ENCODE measurements at places on chromosomes 1 and 21.

DNA sequence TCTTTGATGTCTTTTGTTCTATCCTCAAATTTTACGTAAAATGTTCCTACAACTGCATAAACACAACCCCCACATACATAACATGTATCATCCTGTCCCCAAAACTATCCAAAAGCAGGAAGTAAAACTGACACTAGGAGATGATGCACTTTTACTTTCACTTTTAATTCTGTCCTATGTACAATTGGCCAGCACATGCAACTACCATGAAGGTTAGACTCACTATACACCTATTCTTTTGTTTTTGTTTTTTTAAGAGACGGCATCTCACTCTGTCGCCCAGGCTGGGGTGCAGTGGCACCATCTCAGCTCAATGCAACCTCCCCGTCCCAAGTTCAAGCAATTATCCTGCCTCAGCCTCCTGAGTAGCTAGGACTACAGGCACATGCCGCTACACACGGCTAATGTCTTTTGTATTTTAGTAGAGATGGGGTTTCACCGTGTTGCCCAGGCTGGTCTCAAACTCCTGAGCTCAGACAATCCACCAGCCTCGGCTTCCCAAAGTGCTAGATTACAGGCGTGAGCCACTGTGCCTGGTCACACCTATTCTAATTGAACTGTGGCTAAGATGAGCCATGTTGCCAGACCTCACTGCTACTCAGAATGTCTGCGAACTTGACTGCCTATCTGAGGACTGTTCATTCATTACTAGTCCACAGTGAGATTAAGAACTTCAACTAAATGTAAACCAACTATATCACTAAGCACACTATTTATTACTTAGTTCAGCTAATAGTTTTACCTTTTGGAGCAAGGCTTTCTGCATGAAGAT lies 48.0 kb downstream of the TOR3A start:
- DNase-seq: no peak

GRCh38 chr1:91273875-91274274 lies 130.8 kb downstream of the HFM1 start:
- no peak for DNase-seq

GRCh38 chr1:21254335-21254951 lies 35.8 kb downstream of the ECE1 start:
- DNase-seq: peak; percentile 27

DNA sequence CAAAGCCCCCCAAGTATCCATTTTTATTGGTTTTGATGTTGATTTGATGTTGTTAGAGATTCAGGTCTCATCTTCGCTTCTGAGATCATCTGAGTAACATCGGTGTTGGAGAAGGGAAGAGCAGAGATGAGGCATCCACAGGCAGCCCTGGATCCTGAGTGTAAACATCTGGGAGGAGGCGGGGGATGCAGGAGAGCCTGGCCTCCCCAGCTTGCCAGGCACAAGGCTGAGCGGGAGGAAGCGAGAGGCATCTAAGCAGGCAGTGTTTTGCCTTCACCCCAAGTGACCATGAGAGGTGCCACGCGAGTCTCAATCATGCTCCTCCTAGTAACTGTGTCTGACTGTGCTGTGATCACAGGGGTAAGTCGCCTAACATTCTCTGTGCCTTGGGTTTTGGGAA lies at the start of gene PROK1:
Gene PROK1 (plus strand): TSS at position 221 of the 400 bp plus-strand sequence. CDS start 68 bp downstream, at position 289.
- DNase-seq: no peak

DNA sequence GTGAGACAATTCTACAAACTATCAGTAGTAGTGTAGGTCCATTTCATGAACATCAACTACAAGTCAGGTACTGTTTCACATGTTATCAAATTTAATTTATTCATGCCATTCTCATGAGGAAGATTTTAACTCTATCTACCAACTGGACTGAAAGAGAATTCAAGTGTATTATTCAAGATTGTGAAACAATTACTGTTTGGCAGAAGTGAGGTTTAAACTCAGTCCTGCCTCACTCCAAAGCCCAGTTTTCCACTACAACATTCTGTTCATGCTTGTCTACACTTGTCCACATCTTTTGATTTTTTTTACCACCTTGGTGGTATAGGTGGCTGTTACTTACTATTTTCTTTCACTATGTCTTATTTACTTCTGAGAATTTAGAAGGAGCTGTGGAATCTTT lies 272.9 kb downstream of the TGFB2 start:
- no peak for DNase-seq

DNA sequence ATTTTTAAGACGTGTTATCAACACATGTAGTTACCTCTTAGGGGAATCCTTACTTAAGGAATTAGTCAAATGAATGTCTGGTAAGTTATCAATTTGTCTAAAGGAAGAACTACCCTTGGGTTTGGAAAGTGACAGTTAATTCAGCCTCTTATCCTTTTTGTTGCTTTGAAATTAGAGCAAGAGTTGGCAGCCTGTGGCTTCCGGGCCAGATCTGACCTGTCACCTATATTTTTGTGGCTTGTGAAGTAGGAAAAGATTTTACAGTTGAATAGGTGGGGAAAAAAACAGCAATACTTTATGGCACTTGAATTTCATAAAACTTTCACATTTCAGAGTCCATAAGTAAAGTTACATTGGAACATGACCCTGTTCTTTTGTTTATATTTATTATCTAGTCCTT lies 5.5 kb downstream of the MRPS6 start:
- no peak for DNase-seq

GRCh38 chr1:25343872-25344271 lies 5.7 kb downstream of the TMEM50A start:
- DNase-seq: no peak

GRCh38 chr1:203369666-203370065 lies 18.7 kb upstream of the FMOD start:
- DNase-seq: no peak

DNA sequence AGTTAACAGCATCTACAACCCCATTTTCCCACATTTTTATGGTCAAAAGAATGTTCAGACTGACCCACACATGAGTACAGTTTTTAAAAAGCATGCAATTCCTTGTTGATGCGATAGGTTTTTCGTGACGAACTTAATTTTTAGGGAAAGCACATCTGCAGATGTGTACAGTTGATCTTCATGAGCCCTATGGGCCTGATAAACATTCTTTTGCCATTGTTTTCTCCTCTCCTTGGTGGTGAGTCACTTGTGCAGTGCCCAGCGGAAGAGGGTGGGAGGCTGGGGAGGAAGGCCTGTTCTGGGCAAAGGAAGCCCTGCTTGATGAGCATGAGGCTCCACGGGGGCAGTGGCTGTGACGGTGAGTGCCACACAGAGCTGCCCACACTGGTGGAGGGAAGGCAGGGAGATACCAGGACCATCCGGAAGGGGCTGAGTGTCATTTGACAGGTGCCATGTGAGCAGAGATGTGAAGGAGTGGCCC lies 5.3 kb downstream of the ARF1 start:
- DNase-seq: no peak

- no peak for DNase-seq
These were observed 16.2 kb upstream of the CAPN9 start for GRCh38 chr1:230730977-230731376.

DNA sequence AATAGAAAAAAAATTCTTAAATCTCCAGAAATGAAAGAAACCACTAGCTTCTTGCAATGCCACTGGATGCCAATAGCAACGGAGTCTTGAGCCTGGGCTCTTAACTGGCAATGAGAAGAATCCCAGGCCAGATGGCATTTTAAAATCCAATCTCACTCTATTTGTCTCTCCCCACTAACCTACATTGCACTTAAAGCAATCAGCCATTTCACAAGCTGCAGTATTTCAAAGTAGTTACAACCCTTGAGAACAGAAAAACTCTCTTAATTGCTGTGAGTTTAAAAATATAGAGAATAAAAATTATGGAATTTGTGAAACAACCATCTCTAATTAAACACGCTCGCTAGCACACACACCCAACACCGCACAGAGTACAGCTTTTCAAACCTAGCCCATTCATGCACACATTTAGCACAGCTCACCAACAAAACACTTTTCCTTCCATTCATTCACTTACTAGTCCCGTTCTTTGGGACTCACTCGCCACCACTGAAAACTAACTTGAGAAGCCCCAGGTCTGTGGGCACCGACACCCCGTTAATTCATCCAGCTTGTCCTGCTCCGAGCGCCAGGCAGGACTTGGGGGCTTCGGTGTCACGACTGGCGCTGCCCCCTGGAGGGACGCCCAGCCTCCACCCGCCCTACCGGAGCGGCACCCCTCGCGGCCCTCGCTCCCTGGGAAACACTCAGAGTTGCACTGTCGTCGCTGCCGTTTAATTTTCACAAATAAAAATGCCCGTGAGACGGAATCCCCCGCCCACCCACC lies 1.0 kb downstream of the DDAH1 start:
- DNase-seq: no peak

DNA sequence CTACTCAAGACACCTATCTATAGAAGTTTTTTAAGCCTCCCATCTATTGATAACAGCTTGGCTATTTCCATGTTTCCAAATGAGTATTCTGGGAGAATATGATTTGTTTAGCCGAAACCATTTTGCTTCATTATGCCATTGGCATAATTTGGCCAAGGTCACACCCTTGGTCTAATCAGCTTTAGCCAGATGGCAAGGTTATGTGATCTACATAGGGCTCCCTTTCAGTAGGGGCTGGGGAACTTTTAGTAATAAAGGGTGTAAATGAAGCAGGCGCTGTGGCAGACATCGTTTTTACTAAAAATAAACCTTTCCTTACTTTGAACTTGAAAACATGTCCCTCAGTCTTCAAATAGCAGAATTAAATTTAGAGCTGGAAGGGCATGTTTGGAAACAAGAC lies 3.0 kb upstream of the PDC start:
- DNase-seq: no peak

DNA sequence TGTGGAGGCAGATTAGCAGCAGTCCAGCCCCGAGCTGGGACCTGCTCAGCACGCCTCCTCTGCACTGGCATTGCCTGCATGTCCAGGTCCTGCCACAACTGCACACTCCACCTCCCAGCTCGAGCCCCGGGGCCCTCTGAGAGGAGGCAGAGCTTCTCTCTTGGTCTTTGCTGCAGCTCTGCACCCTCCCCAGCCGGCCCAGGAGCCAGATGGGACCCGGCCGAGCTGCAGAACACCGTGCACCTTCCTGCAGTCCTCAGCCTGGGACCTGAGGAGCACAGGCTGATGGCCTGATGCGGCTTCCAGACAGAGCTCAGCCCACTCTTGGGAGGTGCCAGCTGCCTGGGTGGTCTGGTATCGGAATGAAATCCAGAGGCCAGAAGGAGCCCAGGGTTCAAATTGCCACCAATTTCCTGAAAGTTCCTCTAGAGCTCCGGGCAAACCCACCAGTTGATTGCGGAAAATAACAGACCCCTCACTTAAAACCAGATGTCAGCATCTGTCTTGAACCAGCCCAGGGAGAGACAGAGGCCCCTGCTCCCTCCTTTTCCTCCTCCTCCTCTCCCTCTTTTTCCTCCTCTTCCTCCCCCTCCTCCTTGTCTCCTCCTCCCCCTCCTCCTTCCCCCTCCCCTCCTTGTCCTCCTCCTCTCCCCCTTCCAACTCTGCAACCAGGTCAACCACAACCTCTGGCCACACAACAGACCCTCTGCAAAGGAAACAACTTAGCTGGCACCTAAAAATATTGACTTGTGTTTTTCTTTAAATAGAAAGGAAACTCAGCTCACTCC lies 10.6 kb upstream of the SPSB1 start:
- DNase-seq: no peak

DNA sequence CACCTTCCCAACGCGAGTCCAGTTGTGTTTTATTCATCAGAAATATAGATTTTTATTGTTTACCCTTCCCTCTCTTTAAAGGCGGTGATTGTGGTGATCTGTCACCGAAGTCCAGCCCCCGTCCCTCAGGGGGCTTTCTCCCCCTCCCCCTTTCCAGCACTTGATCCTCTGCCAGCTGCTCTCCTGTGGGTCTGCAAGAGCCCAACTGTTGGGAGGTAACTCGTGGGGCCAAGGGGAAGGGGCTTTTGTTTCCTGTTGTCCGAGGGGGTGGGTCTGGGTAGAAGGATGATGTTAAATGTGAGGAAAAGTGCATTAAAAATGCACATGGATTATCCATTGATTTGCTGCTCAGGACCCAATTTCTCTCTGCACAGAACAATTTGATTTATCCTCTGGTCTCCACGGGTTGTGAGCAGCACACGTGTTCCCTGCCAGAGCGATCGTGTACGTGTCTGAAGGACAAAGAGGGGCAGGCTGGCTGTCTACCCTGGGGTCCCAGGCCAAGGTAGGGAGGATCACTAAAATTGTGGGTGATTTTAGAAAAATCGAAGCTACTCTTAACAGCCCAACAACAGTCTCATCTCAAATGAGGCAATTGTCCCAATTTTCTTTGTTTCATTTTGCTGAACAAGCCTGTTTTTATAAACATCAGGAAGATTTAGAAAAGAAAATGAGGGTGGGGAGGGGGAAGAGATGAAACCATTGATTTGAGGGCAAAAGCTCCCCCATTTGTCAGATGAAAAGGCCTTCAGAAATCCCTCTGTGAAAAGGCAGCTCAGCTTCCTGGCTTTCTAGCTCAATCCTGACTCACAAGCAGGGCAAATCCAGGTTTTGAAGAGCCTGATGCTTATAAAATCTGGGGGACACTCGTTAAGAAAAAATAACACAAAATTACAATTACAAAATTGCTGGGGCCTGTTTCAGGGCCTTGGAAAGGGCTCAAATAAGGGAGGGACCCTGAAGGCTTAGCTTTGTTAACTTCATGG lies 176.2 kb downstream of the RHOU start:
- DNase-seq: no peak

DNA sequence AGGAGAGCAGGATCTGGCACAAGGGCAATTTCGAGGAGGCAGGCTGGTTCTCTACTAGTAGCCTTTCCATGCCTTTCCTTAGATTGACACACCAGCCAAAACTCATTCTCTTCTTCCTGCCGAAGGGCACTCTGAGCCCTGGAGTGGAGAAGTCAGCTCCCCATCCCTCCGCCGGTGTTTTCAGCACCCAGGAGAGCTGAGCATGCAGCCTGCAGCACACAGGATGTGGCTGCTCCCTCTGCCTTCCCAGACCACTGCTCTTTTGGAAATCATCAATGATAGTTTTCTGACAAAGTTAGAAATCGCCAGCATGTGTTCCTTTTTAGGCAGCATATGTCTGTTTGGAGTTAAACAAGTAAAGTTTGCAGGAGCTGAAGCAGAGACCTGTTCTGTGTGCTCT lies 11.7 kb downstream of the RNU5D-1 start:
- DNase-seq: no peak

DNA sequence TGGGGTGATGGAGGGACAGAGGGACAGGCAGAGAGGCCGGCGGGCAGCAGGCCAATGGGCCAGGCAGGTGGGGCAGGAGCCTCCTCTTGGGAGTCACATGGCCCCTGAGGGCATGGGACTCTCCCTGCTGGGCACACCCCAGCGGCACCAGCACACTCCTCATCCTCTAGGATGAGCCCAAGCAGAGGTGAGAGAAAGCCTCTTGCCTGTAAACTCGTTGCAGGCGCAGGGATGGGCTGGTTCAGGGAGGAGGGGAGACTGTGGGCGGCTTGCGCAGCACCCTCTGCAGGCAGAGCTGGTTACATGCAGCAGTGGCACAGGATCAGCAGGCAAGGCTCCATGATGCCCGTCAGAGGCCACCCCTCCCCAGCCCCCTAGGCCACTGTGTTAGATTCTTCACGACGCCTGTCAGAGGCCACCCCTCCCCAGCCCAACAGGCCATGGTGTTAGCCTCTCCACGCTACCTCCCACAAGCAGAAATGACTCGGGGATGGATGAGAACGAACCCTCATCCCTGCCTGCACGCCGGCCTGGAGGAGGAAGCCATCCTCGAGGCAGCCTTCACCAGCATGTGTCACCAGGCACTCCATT lies 209.7 kb upstream of the VAMP3 start:
- no peak for DNase-seq

Measured in frontal cortex (tissue), 4 donors.